ENCODE measurements at places on chromosomes 3 and 15.

DNA sequence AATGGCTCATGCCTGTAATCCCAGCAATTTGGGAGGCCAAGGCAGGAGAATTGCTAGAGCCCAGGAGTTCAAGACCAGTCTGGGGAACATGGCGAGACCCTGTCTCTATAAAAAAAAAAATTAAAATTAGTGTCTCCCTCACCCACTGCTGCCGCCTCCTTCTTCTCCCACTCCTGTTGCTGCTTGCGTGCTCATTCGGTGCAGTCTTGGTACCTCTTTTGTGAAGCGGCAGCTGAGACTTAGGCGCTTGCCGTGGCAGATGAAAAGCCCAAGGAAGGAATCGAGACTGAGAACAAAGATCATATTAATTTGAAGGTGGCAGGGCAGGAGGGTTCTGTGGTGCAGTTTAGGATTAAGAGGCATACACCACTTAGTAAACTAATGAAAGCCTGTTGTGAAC lies 20.0 kb downstream of the GLB1 start:
- no peak for ATAC-seq

- no peak for ATAC-seq
These were observed 53.0 kb upstream of the GOLGA8A start for GRCh38 chr15:34490417-34491193.

GRCh38 chr3:162743091-162743490 lies 1246.5 kb downstream of the OTOL1 start:
- no peak for ATAC-seq

GRCh38 chr3:120848503-120848902 lies 59.5 kb upstream of the STXBP5L start:
- no peak for ATAC-seq

DNA sequence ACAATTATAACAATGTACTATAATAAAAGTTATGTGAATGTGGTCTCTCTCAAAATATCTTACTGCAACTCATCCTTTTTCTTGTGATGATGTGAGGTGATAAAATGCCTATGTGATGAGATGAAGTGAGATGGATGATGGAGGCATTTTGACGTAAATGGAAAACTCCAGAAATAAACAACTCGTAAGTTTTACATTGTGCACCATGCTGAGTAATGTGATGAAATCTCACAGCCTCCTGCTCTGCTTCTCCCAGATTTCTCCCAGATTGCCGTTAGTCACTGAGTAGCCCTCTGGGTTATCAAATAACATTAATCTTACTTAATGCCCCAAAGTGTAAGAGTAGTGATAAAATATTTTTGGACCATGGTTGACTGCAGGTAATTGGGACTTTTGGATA lies 64.8 kb upstream of the SLCO2A1 start:
- ATAC-seq = no peak

DNA sequence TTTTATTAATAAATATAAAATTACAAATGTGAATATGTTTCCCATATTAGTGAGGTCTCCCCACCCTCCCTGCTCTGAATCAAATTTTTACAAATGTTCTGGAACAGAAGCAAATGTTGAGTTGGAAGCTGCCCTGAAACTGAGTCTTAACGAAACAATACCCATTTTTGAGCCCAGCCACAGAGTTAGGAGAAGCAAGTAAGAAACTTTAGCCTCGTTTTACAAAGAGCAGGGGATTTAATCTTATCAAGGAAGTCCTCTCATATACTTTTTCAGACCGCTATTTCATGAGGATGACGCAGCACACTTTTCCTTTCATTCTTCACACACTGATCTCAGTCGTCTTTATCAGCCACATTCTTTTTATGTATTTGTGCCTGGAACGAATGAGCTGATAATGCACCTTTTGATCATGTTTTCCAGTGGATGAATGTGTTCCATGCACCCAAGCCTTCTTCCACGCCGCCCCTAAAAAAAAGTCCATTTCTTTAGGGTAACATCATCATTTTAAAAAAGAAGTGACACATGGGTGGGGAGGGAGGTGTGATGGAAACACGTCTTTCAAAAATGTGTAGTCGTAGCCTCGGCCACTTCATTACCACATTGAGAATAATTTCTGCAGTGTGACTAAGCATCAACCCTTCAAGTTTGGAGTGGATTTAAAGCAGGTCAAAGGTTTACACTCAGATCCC lies 48.1 kb downstream of the SETMAR start:
- ATAC-seq = no peak

DNA sequence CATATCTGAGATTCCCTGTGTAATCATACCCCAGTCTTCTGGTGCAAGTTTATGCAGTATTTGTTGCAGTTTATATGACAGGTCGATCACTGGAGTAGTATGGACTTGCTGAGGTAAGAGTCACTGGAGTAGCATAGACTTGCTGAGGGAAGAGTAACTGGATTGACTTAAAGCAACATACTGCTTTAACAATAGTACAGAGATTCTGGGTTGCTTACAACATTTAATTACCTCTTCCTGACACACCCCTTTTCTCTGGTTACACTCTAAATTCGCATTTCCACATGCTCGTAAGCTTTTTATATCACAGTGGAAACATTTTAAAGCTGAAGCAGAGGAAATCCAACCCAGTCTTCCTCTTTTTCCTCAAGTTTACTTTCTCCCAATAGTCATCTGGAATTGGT lies 11.8 kb downstream of the AAGAB start:
- no peak for ATAC-seq

DNA sequence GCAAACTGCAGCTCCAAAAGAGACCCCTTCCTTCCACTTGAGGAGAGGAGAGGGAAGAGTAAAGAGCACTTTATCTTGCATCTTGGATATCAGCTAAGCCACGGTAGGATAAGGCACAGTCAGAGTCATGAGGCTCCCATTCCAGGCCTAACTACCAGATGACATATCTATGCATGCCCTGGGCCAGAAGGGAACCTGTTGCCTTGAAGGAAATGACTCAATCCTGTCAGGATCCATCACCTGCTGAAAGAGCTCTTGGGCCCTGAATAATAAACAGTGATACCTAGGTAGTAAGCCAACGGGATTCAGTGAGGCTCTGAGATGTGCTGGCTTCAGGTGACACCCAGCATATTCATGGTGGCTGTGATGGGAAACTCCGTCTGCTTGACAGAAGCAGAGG lies 118.5 kb upstream of the EPHA3 start:
- ATAC-seq = no peak

GRCh38 chr3:21435871-21436270 lies 315.1 kb downstream of the ZNF385D start:
- no peak for ATAC-seq

DNA sequence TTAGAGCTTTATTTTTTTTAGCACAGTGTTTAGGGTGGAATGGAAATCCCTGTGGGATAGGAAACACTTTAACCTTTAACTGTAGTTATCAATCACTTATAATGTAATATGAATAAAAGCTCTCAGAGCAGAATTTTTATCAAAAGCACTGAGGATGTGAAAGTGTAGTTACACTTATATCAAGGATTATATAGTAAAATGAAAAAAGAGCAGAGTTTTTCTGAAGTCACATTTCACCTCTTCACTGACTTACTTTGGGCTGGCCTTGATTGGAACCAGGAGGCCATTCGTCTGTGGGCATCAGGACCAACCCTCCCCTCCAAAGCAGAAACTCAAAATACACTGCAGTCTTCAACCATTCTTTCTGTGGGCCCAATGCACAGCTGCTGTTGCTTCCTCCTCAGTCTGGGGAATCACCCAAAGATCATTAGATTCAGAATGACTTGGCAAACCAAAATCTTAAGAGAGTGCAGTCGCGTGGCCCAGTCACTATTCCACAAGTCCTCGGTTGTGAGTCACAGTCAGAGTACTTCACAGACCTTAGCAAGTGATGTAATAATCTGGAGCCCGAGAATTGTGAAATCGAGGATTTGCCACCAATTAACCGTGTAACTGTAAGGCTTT lies 132.6 kb upstream of the COL8A1 start:
- peak; percentile 86 for ATAC-seq

DNA sequence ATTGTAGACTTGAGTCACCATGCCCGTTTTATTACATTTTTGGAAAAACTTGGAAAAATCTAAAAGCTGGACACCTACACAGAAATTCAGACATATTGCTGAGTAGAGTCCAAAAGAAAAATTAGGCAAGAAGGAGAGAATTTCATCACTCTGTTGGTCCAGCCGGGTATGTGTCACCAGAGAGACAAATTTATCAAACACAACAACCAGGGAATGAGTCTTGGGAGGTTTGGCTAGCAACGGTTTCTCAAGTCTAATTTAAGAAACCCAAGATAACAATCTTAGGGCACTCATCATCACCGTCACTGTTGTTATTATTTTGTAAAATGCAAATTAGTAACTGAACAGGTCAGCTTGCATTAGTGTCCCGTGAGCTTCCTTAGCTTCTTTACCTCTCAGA lies 197.5 kb upstream of the C2CD4B start:
- ATAC-seq = no peak

DNA sequence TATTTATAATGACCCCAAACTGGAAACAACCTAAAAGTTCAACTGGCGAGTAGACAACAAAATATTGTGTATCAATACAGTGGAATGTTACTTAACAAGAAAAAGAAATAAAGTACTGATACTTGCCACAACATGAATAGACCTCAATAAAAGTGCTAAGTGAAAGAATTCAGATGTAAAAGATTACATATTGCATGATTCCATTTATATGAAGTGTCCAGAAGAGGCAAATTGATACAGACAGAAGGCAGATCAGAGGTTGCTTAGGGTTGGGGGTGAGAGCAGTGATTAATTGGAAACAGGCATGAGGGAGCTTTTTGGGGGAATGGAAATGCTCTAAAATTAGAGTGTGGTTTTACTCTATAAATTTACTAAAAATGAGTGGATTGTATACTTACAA lies 183.3 kb downstream of the SATB1 start:
- no peak for ATAC-seq

GRCh38 chr3:112539825-112540650 lies 21.7 kb downstream of the ATG3 start:
- ATAC-seq = peak; percentile 83

- no peak for ATAC-seq
These were observed 52.4 kb downstream of the SLC9A9 start for GRCh38 chr3:143795874-143796273.

GRCh38 chr3:22862111-22862510 lies 341.0 kb upstream of the UBE2E2 start:
- ATAC-seq = no peak

GRCh38 chr15:36965570-36966342 lies 134.6 kb downstream of the MEIS2 start:
- ATAC-seq = no peak

DNA sequence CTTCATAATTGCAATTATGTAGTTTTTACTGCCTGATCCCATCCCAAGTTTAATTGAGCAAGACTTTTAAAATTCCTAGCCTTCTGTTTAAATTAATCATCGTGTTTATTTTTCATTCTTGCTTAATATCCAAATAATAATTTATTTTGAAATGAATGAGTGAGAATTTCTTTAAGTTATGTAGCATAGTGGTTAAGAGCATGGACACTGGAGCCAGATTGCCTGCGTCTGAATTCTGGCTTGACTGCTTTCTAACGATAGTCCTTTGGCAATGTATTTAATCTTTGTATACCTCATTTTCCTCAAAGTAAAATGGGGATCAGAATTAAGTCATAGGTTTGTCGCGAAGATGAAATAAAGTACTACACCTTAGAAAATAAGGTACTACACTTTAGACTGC lies 71.4 kb downstream of the LRRC49 start:
- ATAC-seq = no peak
